Foreskin keratinocyte (primary cell): ENCODE measurements at places on chromosomes 3 and 15. TPM values are rescaled to one million over a fixed set of nuclear protein-coding genes. Genes with fewer than 3 reads are reported as not detected.

DNA sequence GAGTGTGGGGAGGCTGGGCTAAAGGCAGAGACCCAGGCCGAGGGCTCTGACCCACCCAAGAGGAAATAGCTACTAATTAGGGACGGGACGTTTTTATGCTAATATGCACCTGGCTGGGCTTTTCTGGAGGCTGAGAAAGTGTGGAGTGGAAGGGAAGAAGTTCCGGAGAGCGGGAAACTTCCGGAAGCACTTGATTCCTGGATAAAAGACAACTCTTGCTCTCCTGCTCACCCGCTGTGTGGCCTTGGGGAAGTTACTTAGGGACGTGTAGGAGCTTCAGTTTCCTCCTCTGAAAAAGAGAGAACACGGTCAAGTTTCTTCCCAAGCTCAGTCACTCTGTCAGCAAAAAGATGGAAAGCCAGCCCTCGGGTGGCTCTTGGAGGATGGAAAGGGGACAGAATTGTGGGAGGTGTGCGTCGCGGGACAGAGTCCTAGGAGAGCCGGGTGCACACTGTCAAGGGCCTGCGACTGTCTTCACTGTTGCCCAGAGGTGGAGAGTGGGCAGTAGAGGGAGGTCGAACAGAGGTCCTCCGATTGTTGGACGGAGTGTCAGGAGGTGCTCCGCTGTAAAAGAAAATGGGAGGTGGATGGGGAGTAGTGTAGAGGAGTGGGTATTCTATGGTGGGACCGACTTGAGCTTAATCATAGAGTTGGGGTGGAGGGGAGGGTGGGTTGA is 43.2 kb downstream of the EPHB3 start:
- DNase-seq = no peak

The GPR62 gene
- not detected in 2 replicates for total RNA-seq

- no peak for DNase-seq
Measured at GRCh38 chr15:31339558-31339895, 12.9 kb downstream of the KLF13 start.

The MAN2A2 gene
- 10.3 and 11.0 TPM in 2 replicates for total RNA-seq

GRCh38 chr3:183122257-183122932 is 23.1 kb upstream of the MCCC1 start:
- no peak for DNase-seq

The ADAMTS9 gene
- 0.07 and 0.21 TPM in 2 replicates for total RNA-seq

GRCh38 chr15:64060716-64061115 is 14.4 kb upstream of the DAPK2 start:
- DNase-seq = no peak
